EH (cell line): ENCODE measurements at places on chromosomes 11 and 22.
A peak's percentile ranks its signal among the peaks of the same experiment; 100 is the strongest.

DNA sequence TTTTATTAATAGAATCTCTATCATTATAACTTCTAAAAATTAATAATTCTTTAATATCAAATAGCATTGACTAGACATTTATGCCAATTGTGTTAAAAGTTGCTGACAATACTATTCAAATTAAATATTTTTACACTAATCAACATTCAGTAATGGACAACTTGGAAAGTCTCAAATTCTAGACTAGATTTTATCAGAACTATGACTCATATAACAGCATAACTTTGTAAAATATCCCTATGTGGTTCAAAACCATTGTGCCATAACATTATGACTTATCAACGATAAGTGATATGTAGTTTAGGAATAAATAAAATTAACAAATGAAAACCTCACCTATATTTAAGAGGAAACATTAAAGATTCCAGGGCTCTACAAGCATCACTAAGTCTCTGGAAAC, 291.8 kb downstream of the SBF2 start:
- DNase-seq: peak; percentile 36

DNA sequence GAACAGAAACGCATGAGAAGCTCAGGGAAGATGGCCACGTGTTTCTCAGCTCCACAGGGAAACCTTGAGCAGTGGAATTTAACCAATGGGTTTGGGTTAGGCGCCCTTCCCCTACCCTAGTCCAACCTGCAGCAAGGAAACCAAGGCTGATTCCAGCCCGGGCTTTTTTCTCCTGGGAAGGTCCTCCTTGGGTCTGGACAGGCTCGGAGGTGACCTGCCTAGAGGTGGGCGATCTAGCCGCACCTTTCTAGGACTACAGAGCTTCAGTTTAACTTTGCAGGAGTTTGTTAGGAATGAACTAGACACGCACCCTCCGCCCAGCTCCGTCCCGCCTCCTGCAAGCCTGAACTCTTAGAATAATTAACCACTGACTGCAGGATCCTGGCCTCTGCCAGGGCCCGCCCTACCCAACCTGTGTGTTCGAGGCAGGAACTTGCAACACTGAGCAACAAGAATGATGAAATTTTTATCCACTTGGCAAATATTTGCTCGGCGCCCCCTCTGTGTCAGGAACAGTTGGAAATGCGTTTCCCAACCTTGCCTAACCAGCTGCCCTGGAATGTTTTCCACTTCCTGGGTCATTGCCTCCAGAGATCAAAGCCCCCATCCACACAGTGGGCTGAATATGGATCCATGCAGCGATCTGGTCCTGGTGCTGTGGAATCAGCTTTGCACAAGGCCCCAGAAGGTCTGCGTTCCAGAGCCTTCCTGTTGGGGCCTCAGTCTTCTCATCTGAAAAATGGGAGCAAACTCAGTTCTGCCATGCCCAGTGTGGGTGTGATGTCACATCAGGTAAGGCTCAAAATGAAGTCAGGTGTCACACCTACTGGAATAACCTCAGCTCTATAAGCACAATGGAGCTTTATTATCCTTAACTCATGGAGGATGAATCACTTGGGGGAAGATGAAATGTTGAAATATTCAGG, 13.3 kb downstream of the MPST start:
- DNase-seq: peak; percentile 40

- no peak for DNase-seq
Measured at GRCh38 chr11:95262994-95263765, 32.2 kb upstream of the SESN3 start.

GRCh38 chr11:10415817-10416392, 39.2 kb upstream of the AMPD3 start:
- DNase-seq: no peak

DNA sequence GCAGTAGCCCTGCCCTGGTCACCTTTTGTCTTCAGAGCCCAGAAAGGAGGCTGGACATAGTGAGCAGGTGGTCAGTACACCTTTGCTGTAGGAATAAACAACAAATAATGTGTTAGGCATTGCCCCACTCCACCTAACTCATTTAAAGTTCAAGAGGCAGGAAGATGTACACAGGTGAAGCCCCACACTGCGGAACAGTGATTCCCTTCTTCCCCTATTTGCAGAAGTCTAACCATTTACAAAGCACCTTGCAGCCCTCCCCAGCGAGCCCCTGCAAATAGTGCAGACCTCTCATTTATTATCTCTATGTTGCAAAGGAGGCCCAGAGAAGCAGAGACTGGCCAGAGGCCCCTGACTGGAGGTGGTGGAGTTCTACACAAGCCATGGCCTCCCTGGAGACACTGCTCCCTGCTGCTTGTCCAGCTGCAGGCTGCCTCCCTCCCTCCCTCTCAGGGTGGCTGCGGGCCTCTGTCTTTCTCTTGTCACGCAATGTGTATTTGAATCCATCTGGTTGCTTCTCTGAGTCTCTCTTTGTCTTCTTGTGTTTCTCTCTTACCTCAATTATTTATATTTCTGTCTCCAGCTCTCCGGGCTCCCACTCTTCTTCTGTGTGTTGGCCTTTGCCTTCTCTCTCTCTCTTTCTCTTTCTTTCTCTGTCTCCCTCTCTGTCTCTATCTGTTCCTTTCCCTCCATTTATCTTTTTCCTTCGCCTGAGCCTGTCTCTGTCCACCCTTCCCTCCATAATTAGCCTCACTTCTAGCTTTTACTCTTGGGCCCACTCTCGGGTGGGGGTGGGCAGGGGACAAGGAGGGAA, 59.1 kb upstream of the PRDM11 start:
- DNase-seq: peak; percentile 55

DNA sequence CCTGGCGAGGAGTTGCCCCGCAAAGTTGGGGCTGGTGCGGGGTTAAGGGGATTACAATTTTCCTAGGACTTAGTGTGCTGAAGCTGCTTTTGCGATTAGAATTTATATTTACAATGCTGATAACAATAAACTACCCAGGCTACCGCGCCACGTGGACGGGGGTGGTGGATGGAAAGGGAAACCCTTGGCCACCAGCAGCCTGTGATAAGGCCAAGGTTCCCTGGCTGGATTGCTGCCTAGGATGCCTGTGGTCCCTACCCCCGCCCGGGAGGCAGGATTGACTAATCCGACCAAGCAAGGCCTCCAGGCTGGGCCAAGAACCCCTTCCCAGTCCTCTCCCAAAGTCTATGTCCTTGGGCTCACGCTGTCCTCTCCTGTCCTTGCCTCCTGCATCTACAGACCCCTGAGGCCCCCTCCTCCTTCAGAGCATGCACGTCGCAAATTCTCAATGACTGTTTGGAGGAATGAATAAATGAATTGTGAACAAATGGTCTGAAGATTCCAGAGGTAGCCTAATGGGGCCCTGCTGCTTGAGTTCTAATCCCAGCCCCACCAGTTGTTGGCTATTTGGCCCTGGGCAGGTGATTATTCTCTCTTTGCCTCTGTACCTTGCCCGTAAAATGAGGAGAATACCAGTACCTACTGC, 7.6 kb upstream of the CHKA start:
- peak; percentile 76 for DNase-seq

- no peak for DNase-seq
Measured at GRCh38 chr11:44221992-44222391, 87.9 kb downstream of the ALX4 start.

DNA sequence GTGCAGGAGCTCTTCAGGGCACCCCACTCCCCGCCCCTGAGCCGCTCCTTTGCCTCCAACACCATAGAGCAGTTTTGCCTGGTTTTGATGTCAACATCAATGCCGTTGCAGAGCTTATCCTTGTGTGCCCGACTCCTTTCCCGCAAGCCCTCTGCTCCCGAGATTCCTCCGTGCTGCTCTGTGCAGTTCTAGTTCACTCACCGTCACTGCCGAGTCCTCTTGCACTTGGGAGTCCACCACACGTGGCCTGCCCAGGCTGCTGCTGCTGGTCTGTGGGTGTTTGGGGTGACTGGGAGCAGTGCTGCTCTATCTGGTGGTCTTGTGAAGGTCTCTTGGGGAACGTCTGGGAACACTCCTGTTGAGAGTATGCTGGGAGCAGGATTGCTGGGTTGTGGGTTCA, 63.8 kb upstream of the ANO1 start:
- DNase-seq: no peak

DNA sequence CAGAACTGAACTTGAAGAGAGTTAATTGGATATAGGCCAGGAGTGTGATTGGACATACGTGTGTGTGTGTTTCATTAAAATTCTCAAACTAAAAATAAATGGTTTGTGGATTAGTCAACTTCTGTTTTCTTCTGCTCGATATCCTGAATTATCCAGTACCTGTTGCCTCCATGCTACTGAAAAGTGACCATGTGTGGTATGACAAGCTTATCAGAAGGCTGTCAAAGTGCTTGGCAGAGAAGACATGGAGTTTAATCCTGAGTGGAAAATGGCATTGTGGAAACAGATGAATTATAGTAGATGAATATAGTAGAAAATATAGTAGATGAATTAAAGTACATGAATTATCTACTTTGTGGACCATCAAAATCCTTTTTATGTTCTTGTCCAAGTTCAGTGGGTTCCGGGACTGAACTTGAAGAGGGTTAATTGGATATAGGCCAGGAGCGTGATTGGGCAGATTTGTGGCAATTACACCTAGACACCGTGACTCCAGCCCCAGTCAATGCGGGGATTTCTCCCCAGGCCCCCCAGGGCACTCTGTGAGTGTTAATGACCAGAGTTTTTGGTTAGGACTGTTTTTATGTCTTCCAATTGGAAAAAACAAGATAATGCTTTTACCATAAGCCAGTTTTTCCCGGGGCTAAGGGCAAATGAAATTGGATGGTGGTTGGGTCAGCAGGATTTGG, 30.1 kb downstream of the GRAMD1B start:
- no peak for DNase-seq
